Kidney tubule cell (primary cell): ENCODE measurements at places on chromosomes 2 and 18.

DNA sequence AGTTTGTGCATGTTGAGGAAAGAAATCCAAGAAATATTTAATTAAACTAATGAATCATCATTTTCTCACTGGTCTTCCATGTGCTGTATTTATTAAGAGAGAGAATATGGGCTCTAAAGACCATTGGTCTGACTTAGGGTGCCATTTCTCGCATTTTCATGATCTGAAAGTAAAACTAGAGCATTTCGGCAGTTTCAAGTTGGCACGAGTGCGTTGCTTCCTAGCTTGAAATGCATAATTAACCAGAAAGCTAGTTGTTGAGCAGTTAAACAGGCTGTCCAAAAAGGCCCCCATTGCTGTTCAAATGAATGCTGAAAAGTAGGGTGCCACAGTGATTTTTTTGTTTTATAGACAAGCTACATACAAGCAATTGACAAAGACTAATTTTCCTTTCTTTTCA is 47.4 kb downstream of the SLC8A1 start:
- no peak for DNase-seq

DNA sequence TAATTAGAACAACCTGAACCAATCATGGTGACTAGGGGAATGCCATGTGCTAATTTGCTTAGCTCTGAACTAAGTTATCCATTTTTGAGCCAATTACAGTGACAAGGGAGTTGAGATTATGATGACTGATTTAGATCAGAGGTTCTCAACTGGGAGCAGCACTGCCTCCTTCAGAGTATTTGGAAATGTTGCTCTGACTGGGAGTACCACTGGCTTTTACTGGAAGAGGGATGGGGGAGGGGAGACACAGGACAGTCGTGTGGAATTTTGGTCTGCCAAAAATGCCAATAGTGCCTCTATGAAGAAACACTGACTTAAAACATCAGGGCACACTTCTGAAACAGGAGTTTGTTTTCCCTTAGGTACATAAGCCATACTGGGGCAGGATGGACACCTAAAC is 48.1 kb upstream of the VPS54 start:
- DNase-seq: no peak

DNA sequence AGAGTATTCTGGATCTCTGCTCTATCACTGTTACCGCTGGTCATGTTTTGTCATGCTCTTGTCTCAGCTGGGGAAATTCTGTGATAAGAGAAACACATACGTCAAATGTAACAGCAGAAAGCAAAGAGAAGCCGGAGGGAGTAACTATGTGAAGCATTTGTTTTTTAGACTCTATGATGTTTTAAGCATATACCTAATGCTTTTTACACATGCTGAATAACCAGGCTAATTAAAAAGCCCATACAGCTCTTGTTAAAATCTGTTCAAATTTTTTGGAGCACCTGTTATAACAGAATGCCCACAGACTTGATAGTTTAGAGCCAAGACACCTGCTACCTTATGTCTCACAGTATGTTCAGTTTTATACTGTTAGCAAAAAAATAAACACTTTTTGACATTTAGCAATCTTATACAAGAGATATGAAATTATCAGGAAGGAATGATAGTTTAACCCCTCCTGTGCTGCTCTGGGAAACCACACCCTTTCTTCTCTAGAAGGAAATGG is 92.3 kb upstream of the TANK start:
- no peak for DNase-seq

DNA sequence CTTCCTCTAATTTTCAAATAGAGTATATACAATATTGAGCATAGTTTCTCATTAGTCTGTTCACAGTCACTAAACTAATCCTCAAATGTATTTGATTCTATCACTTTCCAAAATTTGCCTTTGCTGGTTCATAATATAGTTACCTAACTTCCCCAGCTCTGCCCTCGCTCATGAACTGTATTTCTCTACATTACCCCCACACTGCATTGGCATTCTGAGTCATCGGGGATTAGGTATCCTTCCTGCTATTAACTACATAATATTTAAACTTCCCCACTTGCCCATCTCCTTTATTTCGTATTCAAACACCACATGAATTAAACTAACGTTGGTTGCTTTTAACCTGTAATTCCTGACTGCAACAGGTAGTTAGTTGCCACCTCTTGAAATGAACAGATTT is 14.8 kb upstream of the CLASP1 start:
- peak; percentile 46 for DNase-seq

DNA sequence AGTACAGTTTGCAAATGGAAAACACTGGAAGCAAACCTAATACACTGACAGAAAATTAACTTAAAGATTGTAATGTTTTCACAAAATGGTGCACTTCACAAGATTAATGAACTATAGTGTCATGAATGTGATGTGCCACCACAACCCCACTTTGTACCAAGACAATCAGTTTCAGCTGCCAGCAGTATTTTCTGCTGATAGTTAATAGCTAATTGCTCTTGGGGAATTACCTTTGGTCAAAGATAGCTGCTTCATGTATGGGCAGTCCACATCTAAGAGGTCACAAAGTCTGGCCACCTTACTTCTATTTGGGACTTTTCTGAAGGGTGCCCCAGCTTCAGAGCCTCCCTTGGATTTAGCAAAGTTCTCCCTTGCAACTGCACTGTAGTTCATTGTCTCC is 254.0 kb downstream of the CALCRL start:
- no peak for DNase-seq

- no peak for DNase-seq
These were observed 2.4 kb upstream of the DSC3 start for GRCh38 chr18:31044926-31045325.

DNA sequence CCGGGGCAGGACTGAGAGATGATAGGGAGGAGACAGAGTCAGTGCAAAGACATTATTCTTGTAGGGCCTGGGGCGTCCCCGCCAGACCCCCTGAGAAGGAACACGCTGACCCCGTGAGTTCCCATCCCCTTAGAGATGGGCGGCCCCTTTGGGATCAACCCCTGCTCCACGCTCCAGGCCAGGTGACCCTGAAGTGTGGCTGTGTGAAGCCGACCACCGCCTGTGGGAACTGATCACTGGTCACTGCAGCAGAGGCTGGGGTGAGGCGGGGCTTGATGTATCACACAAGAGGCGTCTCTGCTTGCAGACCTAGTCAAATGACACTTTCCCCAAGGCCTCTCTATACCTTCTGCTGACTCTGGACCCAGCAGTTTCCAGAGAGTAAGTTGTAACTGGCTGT is 157.4 kb upstream of the TWIST2 start:
- no peak for DNase-seq

- peak; percentile 13 for DNase-seq
These were observed 984.5 kb downstream of the TSN start for GRCh38 chr2:122739732-122740593.
